ENCODE measurements at places on chromosomes 13 and 19.

- DNase-seq, result no peak
Measured at GRCh38 chr19:17394891-17395415, 957 bp upstream of the CCDC194 start.

GRCh38 chr19:49677231-49677900, at the start of gene PRMT1:
Gene PRMT1 (plus strand): TSS chr19:49677271. CDS start chr19:49677281, 10 bp downstream.
- DNase-seq, result peak; percentile 76

DNA sequence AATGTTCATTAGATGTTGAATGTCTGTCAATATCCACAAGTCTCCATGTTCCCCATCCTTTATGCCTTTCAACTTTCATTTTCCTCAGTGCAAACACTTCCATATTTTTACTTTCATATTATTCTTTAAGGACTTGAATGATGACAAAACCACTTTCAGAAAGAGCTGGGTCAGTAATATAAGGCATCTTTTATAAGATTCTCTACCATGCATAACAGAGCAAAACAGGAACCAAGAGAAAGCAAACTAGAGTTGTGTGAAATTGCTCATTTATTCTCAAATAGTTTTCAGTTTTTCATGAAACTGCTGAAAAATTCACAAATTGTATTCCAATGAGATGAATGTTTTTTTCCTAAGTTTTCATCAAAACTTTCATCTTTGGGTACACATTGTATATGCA, 1247.6 kb downstream of the PCDH17 start:
- no peak for DNase-seq

DNA sequence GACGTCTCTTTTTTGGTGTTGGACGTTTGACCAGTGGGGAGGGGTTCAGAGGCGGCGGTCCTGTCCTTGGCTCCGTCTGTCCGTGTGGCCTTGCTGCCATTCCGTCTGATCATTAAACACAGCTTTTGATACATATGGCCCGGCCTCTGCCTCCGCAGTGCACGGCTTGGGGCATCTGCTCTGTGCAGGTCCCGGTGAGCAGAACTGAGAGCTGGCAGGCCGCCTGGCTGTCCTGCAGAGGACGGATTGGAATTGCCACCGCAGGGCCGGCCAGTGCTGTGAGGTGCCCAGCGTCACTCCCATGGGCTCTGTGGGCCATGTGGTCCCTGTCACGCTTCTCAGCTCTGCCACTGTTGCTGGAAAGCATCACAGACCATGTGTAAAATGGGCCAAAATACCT, 5.4 kb upstream of the TMPRSS9 start:
- no peak for DNase-seq

DNA sequence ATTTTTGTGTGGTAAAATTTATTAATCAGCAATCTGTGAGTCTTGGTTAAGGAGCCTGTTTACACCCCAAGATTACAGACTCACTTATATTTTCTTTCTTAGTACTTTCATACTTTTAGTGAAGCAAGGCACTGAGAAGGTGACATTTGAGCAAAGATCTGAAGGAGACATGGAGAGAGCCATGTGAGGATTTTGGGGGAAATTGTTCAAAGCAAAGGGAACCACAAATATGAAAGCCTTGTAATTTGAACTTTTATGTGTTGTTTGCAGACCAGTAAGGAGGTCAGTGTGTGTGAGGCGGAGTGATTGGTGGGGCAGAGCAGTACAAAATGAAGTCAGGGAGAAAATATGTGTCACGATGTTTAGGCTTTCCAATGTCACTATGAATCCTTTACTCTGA, 140.7 kb upstream of the KLF12 start:
- no peak for DNase-seq

DNA sequence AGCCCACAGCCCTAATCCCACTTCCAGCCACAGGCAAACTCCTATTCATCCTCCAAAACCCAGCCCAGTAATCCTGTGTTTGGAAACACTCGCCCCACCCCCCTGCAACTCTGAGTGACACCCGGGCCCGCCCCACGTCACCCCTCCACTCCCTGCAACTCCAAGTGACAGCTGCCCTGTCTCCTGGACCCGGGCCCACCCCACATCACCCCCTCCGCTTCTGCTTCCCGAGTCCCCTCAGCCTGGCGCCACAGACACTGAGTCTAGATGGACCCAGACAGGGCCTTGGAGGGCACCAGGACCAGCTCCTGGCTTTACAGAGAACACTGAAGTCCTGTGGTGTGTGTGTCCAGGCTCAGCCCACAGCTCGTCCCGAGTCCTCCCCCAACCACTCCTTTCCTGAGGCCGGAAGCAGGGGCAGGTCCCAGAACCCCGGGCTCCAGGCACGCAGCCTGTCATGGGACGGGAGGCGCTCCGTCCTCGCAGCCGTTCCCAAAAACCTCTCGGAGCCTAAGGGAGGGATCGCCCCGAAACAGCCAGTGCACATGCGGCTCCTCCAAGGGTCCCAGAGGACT, 7.7 kb downstream of the REXO1 start:
- no peak for DNase-seq

GRCh38 chr19:54424201-54424600, 8.9 kb downstream of the TTYH1 start:
- no peak for DNase-seq

- DNase-seq, result no peak
Measured at GRCh38 chr19:45591004-45591637, 6.5 kb upstream of the OPA3 start.

DNA sequence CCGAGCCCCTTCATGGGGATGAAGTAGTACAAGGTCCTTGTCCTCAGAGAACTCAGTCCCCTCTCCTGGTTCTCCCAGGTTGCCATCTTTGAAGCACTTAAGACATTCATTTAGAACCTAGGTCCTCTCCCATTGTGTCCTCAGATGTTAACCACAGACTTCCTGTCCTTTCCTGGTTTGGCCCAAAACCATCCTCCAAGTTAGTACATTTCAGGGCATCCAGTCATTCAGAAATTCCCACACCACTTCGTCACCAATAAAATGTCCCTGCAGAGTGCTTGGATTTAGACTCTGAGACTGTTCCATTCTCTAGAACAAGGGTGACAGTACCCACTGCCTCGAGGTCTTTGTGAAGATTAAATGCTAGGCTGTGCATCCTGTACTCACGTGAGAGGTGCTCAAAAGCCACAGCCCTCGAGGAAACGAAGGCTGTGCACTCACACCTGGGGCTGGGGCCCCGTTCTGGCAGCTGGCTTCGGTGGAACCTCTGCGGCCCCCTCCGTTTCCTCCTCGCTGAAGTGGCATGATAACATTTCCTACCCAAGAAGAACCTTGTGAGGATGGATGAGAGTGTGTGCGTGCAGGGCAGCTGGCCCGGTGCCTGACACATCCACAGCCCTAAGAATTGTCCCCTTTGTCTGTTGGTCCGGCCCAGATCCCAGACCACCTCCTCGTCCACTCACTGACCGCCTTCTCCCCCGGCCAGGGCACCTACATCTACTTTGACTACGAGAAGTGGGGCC, 4.7 kb downstream of the LENG1 start:
- DNase-seq, result no peak

- DNase-seq, result no peak
Measured at GRCh38 chr13:26831336-26831908, 70.8 kb upstream of the GPR12 start.

- no peak for DNase-seq
Measured at GRCh38 chr13:52707375-52707774, 32.2 kb downstream of the CNMD start.

GRCh38 chr13:26050568-26051230, 1.1 kb downstream of the SHISA2 start:
- DNase-seq, result peak; percentile 63

DNA sequence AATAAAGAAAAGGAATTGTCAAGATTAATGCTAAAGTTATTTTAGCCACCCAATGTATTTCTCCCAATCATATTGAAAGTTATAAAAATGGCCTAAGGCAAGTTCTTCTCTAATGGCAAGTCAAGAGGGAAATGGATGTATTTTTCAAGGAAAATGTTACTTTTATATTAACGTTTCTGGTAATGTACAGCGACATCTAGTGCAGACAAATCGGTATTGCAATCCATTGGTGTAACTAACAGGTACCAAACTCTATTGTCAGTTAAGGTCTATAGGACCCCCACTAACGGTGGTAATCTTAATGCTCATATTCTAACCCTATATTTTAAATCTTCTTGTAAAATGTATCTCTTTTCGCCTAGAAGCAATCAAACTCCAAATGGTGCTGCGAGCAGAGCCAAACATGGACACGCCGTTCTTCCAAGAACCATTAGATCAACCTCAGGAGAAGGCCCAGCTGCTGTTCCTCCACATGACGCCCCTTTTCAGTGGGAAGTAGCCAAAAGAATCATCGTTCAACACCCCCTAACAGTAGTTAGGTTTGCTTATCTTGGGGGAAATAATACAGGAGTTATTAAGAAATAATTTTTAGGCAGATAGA, 98.5 kb upstream of the PABPC3 start:
- DNase-seq, result peak; percentile 15

GRCh38 chr19:18205200-18205892, 1.5 kb upstream of the RAB3A start:
- DNase-seq, result peak; percentile 83

DNA sequence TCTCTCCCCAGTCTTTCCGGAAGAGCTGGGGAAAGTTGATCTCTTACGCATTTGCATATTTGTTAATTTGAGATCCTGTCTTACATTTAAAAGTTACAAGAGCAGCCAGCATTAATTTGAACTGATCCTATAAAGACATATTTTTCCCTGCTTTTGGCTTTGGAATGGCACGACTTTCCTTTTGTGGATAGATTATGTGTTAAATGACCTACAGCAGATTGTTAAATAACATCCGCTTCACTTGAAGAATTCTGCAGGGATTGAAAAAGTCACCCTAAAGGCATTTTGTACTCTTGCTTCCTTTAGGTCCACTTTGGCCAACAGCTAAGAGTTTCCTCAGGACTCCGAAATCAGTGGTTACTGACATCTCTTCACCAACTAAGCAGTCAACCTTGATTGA, 334.0 kb downstream of the TBC1D4 start:
- no peak for DNase-seq

DNA sequence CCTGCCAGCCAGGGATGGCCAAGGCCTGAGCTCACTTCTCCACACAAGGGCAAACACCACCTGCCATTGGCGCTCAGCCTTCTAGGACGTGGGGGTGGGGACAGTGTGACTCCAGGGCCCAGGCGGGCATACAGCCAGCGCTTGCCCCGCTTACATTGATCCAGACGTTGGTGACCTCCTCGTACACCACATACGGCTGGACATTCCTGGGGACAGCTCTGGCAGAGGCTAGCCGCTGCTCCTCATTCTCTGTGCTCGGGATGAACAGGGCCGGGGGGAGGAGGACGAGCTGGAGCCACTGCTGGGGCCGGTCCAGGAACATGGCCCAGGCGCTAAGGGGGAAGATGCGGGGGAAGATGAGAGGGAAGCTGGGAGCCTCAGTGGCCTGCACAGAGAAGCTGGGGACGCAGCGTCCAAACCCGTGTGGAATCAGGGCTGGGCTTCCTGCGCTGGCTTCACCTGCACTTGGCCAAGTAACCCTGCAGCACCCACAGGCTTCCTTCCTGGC, 25.1 kb upstream of the MYDGF start:
- no peak for DNase-seq

DNA sequence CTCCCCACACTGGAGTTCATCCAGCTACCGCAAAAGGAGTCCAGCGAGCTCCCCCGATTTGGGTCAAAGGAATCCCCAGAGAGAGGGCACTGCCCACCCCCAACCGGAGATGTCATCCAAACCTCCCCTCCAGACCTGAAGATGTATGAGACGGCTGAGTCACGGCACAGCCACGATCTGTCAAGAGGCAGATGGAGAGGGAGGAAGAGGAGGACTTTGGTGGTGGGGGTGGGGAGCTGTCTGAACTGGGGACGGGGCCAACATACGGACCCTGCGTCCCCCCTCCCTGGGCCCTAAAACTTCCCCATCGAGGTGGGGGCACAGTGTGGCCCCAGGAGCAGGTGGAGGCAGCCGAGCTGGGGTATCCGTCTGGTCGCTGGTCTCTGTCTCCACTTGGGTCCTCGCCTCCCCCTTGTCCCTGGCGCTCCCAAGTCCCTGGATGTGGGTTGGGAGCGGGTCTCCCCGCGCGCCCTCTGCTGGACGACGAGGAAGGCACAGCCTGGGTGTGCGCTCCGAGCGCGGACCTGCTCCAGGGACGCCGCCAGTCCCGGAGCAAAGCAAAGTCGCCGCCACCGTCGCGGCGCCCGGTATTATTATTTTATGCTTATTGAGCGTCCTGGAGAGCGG, 3.8 kb downstream of the PDE4A start:
- peak; percentile 73 for DNase-seq

GRCh38 chr19:42254089-42254849, 659 bp downstream of the ERF start:
- peak; percentile 84 for DNase-seq

GRCh38 chr13:98990701-98991100, 12.8 kb upstream of the DOCK9 start:
- no peak for DNase-seq

GRCh38 chr19:50059045-50059444, 33.2 kb downstream of the ZNF473 start:
- no peak for DNase-seq
